Hippocampal formation (tissue), 2 donors: ENCODE measurements at places on chromosomes 6 and 20.

GRCh38 chr6:152360034-152360433 lies 277.1 kb downstream of the SYNE1 start:
- DNase-seq: no peak

DNA sequence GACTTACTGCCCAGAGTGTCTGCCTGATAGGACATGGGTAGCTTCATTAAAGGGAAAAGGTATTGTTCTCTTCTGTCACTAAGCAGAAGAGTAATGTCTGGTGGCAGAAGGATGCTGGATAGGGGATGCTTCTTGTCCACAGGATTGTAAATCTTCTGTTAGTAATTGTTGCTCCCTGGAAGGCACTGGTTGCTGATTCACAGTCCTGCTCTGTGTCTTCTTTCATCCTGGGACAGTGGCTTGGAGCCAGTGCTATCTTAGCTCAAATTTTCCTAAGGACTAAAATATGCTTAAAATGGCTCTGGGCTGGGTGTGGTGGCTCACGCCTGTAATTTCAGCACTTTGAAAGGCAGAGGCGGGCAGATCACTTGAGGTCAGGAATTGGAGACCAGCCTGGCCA lies 48.0 kb downstream of the SYTL3 start:
- no peak for DNase-seq

DNA sequence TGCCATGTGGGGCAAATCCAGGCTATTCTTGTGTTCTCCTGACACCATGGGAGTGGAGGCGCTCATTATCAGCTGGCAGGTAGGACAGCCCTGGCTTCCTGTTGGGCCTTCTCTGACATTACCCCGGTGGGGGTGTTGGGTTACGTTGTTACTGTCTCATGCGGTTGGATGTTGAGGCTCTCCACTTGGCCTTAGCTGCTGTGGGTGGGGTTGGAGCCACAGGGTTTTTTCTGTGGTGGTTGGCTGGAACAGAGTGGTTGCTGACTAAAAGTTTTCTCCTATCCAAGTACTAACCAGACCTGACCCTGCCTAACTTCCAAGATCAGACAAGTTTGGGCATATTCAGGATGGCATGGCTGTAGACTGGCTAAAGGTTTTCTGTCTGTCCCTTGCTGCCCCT lies 20.2 kb downstream of the RIPK1 start:
- no peak for DNase-seq

DNA sequence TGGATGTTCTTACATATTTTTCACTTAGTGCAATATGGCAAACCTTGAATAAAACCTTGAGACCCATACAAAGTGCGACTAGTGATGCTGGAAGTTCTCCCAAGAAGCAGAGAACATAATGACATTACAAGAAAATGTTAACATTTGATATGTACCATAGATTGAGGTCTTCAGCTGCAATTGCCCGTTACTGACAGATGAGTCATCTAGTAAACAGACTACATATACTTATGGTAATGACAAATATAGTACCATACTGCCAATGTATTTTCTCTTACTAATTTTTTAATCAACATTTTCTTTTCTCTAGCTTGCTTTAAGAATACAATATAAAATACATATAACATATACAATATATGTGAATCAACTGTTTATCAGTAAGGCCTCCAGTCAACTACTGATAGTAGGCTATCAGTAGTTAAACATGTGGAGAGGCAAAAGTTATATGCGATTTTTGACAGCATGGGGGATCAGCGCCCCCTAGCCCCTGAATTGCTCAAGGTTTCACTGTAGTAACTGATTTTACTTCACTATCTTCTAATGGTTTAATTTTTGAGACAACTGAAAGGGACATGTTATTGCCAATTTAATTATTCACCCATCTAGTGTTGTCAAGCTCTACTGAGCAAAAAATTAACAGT lies 166.7 kb upstream of the ADGRB3 start:
- no peak for DNase-seq

DNA sequence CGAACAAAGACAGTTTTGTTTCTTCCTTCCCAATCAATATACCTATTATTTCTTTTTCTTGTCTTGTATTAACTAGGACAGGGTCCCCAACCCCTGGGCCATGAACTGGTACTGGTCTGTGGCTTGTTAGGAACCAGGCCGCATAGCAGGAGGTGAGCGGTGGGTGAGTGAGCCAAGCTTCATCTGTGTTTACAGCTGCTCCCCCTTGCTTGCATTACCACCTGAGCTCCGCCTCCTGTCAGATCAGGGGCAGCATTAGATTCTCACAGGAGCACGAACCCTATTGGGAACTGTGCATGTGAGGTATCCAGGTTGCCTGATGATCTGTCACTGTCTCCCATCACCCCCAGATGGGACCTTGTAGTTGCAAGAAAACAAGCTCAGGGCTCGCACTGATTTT lies 151.9 kb downstream of the CDKAL1 start:
- no peak for DNase-seq

GRCh38 chr6:105680131-105680530 lies 277.2 kb upstream of the PREP start:
- DNase-seq: no peak

- DNase-seq: no peak
Observed at GRCh38 chr6:37742401-37742760, 44.7 kb upstream of the MDGA1 start.

GRCh38 chr6:650098-650497 lies 6.8 kb downstream of the HUS1B start:
- DNase-seq: no peak
